NCI-H1417 treated with DMSO at 0.1 percent for 48 hours (cell line): ENCODE measurements at places on chromosomes 2 and 18.
A peak's percentile ranks its signal among the peaks of the same experiment; 100 is the strongest.

GRCh38 chr2:19677825-19678518 lies 223.8 kb downstream of the TTC32 start:
- DNase-seq: no peak

GRCh38 chr2:166234112-166234846 lies 106.5 kb upstream of the SCN1A start:
- no peak for DNase-seq

DNA sequence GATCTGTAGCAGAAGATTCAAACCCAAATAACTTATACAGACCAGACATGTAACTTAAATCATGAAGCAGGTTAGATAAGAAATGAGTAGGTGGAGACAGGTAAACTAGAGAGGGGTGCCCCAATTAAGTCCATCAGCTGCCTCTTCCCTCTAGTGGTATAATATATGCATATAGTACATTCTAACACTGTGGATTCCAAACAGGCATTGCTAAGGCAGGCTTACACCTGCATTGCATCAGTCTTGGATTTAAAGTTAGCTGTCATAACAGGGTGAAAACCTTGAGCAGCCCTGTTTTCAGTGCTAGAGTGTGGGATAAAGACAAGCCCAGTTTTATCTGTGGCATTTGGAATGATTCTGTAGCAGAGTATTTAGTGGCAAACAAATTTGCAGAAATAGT lies 63.4 kb downstream of the NYAP2 start:
- no peak for DNase-seq

DNA sequence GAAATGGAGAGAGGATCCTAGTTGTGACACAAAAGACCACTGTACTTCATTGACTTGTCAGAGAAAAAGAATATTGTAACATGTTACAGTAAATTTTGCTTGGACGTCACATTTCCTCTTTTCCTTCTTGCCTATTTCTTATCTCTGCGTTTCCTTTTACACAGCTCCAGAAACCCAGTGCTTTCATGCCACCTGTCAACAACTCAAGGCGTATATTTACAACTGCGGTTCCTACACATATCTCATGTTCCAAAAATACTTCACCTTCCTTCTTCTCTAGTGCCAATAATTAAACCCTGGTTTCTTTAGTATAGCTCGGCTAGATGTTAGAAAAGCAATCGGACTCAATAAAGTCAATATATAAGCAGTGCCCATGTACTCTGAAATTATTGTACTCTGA lies 911.5 kb upstream of the FSHR start:
- no peak for DNase-seq

- no peak for DNase-seq
These were observed 115.8 kb downstream of the TTC27 start for GRCh38 chr2:32743480-32744236.

DNA sequence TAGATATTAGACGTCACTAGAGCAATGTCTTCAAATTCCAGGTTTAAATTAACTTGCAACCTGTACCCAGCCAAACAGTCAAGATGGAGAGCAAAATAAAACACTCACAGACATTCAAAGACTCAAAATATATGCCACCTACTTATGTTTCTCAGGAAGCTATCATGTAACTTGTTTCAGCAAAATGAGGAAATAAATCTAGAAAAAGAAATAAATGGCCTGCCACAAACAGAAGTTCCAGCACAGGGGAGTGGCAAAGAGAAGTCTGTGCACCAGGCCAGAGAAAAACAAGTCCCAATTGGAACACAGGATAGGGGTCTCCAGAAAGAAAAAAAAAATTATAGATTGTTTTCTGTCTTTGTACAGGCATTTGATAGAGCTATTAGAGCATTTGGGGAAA lies 96.7 kb downstream of the LRP2 start:
- no peak for DNase-seq

- DNase-seq: no peak
These were observed 263.2 kb downstream of the LTBP1 start for GRCh38 chr2:33209976-33210375.

DNA sequence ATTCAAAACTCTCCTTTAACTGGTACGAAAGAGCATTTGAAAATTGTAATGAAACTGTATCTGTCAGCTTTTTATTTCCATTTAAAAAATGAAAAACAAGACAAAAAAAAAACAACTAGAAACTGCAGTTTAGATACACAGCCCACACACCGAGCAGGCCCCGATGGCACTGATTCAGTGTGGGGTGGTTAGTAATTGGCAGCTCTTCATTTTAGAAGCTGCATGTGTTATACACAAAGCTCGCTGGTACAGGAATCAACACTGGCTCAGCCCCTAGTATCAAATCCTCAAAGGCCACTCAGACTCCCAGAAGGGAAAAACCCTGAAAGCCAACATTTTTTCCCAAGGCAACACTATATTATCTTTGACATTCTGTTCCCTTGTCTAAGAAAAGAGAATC lies 30.5 kb upstream of the RMDN2 start:
- DNase-seq: no peak

DNA sequence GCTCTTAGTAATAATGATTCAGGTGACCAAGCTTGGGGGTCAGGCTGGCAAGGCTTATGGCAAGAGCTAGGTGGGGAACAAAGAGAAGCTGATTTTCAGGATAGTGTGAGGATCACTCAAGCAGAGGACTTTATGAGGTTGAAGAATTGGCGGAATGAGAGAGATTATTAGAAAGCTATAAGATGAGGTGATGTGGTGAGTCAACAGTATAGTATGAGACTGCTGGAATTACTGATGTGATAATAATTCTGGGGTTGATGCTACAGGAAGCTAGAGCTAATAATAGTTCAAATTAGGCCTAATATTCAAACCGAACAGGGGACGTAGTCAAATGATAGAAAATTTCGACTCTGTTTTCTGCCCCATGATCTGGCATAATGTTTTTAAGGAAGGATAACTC lies 2115.3 kb upstream of the PIK3C3 start:
- no peak for DNase-seq

DNA sequence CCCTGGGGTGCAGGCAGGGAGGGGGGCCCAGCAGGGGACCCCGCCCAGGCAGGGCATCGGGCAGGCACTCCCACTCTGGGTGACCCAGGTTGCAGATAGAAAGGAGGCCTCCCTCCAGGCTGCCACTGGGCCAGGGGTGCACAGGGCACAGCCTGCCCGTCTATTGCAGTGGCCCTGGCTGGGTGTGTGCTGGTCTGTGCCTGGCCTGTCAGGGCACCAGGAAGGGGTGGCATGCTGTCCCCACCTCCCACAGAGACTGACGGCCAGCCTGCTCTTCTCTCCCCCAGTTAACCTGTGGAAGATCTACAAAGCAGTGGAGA lies 12.9 kb downstream of the ARID5A start:
- no peak for DNase-seq

GRCh38 chr2:215755641-215756345 lies 257.6 kb downstream of the MREG start:
- DNase-seq: no peak

DNA sequence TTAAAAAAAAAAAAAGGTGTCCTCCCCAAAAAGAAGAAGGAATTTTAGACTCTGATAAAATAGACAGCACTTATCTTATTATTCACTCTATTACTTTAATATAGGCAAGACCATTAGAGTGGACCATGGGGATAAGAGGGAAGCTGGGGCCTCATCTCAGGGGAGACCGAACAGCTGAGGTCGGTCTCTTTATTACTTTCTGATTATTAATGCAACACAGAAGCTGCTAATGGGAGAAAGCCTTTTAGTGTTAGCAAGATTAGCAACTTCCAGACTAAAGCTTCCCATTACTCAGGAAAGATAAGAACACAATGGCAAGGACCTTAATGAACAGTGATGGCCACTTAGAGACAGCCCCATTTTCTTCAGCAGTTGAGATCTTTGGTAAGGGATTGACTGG lies 135.5 kb downstream of the TMEFF2 start:
- DNase-seq: no peak

DNA sequence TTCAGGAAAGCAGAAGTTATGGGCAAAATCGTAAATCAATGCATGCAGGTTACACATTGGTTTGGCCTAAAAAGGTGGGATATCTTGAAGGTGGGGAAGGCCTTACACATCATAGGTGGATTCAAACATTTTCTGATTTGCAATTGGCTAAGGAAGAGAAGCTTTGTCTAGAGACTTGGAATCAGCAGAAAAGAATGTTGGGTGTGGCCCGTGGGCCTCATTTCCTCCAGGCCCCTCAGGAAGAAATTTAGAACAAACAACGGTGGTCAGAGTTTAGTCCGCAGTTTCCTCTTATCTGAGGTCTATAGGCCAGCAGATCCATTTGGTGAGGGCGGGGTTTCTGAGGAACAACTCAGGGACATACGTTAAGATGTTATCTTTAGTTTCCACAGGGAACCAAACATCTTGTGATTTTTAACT lies 50.9 kb upstream of the AFF3 start:
- no peak for DNase-seq

DNA sequence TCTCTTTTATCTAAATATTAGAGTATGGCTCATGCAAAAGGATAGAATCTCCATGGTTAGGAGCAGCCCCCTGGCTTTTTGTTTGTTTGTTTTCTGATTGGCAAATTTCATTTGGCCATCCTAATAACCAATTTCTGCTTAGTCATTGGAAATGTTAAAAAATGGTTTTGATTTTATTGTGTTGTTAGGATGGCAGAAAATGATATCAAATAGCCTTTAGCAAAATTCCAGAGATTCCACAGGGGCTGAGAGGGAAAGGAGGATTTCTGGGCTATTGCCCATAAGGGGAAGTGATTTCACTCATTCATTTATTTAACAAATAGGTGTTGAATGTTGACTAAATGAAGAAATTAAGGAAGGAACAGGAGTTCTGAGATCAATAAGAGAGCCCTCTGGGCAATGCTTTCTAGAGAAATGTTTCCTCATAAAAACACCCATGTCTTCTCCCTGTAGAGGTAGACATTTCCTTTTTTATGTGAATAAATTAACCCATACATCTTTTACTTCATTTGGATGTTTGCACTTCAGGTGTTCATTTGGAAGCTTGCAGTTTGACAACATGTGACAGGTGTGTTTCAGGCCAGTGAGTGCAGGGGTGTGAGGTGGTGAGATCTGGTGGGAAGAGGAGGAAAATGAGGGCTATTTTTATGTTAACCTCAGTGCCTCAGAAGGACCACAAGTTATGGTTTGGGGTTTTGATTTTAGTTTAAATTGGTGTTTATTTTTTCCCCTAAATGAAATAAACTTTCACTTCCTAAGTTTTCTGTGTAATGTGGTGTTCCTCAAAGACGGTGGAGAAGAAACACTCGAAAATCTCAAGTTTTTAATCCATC lies 61.7 kb upstream of the EPC2 start:
- no peak for DNase-seq

- no peak for DNase-seq
These were observed 433.0 kb upstream of the POU3F3 start for GRCh38 chr2:104420953-104421352.

DNA sequence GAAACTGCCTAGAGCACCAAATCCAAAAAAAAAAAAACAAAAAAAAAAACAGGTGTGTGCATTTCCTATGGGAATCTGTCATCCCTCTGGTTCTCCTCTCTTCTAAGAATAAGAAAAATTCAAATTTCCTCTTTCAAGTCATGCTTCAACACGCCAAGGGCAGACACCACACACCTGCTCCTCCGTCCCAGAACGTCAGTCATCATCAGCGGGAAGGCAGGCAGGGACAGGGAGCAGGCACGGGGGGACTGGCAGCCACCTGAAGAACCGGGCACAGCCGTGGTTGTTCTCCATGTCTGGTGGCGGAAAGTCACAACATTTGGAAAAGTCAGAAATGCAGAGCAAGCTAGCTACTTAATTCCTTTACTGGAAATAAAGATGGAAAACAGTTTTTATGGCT lies 214.8 kb downstream of the IKZF2 start:
- no peak for DNase-seq

DNA sequence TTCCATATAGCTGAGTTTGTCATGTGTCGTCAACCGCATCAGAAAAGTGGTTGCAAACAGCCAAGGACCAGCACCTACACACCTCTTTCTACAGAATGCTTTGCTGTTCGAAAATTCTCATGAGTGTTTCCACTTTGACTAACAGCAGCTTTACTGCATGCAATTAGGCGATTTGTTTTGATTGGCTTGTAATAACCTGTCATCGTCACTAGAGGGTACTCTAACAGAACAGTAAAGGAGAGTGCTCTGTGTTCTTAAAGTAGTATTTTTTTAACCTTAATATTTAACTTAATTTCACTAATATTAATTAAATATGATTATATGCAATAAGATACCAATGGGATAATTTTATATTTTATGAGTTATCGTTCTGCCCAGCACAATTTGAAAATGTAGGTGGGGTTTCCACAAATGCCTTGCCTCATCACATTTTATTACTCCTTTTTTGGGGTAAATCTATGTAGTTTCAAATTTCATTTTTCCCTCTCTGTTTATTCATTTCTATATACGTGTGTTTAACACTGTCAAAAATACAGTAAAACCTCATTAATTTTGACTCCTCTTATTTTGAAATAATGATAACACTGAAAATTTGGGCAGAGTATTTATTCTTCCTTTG lies 502.2 kb downstream of the NRXN1 start:
- DNase-seq: no peak

- no peak for DNase-seq
These were observed 42.5 kb downstream of the PPM1B start for GRCh38 chr2:44211183-44211582.

GRCh38 chr2:182522972-182523473 lies 96.2 kb upstream of the PDE1A start:
- DNase-seq: peak; percentile 81

GRCh38 chr2:161424891-161425727 lies 9.0 kb downstream of the TBR1 start:
- no peak for DNase-seq
